GM12892 (cell line): ENCODE measurements at places on chromosomes 4 and X.
A peak's percentile ranks its signal among the peaks of the same experiment; 100 is the strongest.

- DNase-seq = no peak
These were observed 220.7 kb downstream of the GRXCR1 start for GRCh38 chr4:43113196-43113595.

DNA sequence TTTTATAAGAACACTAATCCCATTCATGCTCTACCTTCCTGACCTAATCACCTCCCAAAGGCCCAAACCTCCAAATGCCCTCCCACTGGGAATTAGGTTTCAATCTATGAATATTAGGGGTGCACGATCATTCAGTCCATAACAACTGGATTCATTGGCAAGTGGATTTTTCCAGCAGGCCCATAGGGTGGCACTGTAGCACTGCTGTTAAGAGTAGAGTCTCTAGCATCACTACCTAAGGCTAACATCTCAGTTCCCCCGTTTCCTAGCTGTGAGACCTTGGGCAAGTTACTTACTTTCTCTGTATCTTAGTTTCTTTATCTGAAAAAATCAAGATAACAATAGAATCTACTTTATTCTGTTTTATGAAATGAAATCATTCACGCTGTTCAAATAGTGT is 315.8 kb downstream of the STIM2 start:
- no peak for DNase-seq

- no peak for DNase-seq
These were observed 24.8 kb downstream of the ARMCX5 start for GRCh38 chrX:102624105-102624504.

- DNase-seq = no peak
These were observed 122.4 kb downstream of the SYNPO2 start for GRCh38 chr4:119010909-119011606.

GRCh38 chrX:101764538-101764937 is 104.9 kb upstream of the ARMCX2 start:
- DNase-seq = no peak

- DNase-seq = no peak
These were observed 404.1 kb downstream of the GPM6A start for GRCh38 chr4:175407926-175408325.

- DNase-seq = peak; percentile 69
These were observed 2.3 kb downstream of the DUSP9 start for GRCh38 chrX:153649178-153649914.

DNA sequence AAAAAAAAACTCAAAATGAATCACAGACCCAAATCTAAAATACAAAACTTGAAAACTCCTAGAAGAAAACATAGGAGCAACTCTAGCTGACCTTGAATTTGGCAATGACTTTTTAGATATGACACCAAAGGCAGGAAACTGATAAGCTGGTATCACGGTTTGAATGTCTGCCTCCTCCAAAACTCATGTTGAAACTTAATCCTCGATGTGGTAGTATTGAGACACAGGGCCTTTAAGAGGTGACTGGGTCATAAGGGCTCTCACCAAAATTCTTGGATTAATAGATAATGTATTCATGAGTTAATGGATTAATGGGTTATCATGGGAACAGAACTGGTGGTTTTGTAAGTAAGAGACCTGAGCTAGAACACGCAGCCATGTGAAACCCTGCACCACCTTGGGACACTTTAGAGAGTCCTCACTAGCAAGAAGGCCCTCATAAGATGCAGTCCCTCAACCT is 40.5 kb downstream of the FRYL start:
- no peak for DNase-seq

- DNase-seq = no peak
These were observed 46.2 kb upstream of the FAM9A start for GRCh38 chrX:8847360-8847759.

- no peak for DNase-seq
These were observed 291.7 kb upstream of the GATB start for GRCh38 chr4:152052451-152053057.

DNA sequence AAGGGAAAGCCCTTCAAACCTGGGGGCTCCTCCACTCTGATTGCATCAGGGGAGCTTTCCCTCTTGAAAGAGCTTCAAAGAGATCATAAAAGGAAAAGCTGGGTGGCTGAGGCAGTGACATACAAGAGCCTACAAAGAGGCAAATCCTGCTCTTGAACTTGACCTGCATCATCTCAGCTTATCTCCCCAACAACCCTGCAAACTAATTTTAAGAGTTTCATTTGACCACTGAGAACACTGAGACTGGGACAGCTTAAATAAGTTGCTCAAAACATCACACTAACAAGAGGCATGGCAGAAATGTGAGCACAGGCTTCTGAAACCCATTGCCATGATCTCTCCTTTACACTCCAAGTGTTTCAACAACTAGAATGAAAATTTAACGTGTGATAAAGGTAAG is 101.6 kb upstream of the PPARGC1A start:
- no peak for DNase-seq

GRCh38 chrX:16258882-16259281 is 91.6 kb downstream of the MAGEB17 start:
- DNase-seq = no peak

DNA sequence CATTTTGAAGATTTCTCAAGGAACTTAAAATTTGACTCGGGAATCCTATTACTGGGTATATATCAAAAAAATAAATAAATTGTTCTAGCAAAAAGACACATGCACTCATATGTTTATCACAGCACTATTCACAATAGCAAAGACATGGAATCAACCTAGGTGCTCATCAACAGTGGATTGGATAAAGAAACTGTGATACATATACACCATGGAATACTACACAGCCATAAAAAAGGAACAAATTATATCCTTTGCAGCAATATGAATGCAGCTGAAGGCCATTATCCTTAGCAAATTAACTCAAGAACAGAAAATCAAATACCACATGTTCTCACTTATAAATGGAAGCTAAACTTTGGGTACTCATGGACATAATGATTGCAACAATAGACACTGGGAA is 97.4 kb downstream of the CENPC start:
- DNase-seq = no peak

- DNase-seq = no peak
These were observed 2.6 kb upstream of the ARAF start for GRCh38 chrX:47558436-47558835.

- DNase-seq = no peak
These were observed 52.1 kb downstream of the RTL5 start for GRCh38 chrX:72079607-72080006.

DNA sequence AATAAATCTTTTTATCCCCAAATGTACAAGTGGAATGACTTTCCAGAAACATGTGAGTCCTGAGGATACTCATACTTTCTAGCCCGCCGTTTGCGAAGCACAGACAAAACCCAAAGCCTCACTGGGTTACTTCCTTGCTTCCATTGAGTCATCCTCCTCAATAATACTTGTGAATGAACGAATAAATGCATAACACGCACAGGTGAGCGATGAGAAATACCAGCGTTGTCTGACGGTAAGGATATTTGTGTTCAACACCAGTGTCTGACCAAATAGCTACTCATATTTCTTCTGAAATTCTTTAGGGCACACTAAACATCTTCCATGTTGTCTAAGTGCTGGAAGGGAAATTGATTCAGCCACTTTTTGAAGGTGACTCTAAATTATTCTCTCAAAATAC is 36.0 kb downstream of the CCNG2 start:
- no peak for DNase-seq

- DNase-seq = no peak
These were observed 53.6 kb upstream of the SHOX start for GRCh38 chrX:576904-577560.

GRCh38 chr4:62912531-62912930 is 1496.7 kb downstream of the TECRL start:
- no peak for DNase-seq

- no peak for DNase-seq
These were observed 508.4 kb upstream of the FTHL17 start for GRCh38 chrX:31580227-31580626.

- no peak for DNase-seq
These were observed 29.8 kb downstream of the YY2 start for GRCh38 chrX:21885568-21885967.

DNA sequence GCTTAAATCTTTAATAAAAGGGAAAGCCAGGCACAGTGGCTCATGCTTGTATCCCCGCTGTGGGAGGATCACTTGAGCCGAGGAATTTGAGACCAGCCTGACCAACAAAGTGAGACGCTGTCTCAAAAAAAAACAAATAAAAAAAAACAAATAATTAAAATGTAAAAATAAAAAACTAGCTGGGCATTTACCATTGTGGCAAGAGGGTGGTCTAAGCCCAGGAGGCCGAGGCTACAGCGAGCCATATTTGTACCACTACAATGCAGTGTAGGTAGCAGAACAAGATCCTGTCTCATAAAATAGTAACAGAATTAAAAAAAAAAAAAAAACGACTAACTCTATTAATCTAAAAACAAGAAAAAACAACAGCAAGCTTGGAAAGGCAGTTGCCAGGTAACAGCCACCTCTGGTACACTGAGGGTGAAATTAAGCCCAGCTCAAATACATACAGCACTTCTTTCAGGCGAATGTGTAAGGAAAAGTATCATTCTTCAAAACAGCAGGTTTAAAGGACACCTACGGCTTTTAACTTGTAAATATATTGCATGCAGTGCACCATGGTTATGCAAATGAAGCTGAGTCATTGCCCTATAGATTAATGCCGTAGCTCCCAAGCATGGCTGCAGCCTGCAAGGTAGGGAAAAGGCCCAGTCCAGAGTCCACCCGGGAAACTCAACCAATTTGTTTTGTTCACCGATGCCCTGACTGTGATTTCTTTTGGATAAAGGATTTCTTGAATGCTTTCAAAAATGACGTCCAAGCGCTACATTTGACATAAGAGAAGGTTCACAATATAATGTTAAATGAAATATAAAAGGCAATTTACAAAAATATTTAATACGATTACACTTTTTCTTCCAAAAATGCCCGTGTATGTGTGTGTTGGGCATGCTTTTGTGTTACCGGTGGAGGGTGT is 14.5 kb upstream of the TXLNG start:
- no peak for DNase-seq

DNA sequence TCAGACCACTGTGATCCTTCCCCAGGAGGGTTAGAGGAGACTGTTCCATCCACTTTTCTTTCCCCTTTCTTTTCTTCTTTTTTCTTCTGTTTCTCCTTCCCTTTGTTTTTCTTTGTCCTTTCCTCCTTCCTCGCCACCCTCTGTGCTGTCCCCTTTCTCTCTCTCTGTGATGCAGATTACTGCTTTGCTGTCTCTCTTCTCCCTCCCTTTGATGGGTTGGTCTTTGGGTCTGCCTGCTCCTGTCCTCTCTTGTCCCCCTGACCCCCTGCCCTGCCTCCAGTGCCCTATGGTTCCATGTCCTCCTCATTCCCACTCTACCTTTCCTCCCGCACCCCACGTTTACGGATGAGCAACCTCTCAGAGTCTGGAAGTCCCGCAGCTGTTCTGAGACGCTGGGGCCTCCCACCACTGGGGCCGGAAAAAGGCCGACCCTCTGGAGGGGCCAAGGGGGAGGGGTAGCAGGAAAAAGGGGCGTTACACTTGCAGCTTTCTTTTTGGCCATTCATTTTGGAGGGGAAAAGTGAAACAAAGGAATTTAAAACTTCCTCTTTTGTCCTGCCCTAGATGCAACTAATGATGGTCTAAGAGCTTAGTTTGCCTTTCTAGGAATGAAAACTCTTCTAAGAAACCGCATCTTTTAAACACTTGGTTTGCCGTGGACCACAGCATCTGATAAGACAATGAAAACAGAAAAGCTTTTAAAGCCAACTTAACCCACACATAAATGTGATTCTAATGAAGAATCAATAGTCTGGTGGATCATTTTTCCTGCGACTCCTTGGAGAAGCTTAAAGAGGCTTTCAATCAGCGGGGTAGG is 24.5 kb upstream of the TSR2 start:
- no peak for DNase-seq
